ENCODE measurements at places on chromosomes 13 and 19.

DNA sequence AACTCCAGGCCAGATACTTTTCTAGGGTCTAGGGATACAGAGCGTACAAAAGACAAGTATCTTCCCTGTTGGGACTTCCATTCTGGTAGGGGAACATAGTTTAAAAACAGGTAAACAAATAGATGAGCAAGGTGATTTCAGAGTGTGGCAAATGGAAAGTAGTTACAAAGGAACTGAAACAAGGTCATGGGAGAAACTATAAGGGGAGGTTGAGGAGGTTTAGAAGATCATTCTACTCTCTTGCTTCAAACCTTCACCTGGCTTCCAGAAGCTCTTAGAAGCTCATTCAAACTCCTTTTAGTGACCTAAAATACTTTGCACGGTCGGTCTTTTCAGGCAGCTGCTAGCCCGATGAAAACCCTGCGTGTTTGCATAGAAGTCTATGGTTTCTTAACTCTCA, 9.1 kb downstream of the FFAR2 start:
- DNase-seq, result no peak

DNA sequence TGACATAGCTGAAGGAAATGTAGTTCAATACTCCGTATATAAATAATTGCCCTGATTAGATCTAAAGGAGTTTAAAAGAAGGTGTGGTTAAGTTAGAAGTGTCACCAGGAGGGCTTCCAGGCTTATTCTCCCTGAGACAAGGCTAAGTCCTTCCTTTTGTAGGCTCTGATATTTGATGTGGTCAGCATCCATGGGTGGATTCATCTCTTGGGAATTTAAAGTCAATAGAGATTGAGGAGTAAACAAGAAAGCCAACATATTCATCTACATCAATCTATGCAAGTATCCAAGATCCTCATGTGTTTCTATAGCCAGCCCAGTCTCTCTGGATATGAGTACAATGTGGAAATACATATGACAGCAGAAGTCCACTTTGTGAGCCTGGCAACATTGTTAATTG, 76.8 kb downstream of the KCTD12 start:
- no peak for DNase-seq

GRCh38 chr13:75670496-75670895, 34.4 kb downstream of the LMO7 start:
- DNase-seq, result no peak

DNA sequence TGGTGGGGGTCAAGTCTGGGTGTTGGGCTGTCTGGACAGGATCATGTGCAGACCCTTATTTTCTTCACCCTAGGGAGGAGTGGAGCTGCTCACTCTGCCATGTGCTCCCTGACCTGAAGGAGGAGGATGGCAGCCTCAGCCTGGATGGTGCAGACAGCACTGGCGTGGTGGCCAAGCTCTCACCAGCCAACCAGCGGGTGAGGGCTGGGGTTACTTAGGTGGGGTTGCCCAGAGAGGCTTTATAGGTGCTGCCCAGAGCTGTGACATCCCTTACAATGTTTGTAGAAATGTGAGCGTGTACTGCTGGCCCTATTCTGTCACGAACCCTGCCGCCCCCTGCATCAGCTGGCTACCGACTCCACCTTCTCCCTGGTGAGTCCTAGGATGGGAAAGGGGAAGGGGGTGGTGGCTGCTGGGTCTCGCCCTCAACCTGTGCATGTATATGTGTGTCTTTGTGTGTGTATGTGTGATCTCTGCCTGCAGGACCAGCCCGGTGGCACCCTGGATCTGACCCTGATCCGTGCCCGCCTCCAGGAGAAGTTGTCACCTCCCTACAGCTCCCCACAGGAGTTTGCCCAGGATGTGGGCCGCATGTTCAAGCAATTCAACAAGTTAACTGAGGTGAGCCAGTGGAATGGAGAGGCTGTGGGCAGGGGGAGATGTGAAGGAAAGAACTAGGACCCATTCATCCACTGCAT, 5.1 kb downstream of the CHMP2A start:
- DNase-seq, result no peak

DNA sequence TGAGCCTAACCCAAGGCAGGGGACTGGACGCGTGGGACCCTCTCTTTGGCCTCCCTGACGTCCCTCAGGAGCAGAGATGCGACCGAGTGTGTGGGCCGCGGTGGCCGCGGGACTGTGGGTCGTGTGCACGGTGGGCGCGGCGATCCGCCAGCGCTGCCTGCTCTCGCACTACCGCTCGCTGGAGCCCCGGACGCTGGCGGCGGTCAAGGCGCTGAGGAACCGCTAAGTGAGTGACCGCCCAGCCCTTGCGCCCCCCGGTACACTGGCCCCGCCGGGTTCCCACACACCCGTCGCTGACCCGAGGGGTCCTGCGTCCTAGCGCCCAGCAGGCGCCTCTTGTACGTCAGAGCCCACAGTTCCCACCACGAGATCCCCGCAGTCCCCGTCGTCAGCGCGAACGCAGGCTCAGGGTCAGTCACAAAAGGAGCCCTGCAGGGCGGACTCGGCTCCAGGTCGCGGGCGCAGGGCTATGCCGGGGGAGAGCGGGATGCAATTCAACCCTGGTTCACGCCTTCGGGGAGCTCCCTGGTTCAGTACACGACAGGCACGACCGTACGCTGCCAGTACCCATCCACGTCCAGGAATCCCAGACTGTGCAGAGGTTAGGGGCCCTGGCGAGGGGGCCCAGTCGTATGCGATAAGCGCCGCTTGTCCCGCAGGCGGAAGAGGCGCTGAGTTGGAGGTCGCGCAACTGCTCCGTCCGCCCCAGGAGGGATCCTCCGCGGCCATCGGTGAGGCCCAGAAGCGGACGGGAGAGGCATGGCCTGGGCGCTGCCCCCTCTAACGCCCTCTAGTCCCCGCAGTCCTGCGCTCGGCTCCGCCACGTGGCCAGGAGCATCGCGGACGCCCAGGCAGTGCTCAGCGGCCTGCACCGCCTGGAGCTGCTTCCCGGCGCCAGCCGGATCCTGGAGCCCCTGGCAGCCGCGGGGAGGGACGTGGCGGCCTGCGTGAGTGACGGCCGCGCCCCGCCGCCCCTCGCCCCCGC, 3.6 kb upstream of the IFNL2 start:
- DNase-seq, result no peak

- DNase-seq, result no peak
Measured at GRCh38 chr13:59345311-59345710, 818.4 kb downstream of the DIAPH3 start.

- DNase-seq, result no peak
Measured at GRCh38 chr19:56692206-56692895, 20.8 kb upstream of the ZNF835 start.

- no peak for DNase-seq
Measured at GRCh38 chr13:60612593-60612992, 215.6 kb downstream of the TDRD3 start.

- no peak for DNase-seq
Measured at GRCh38 chr13:94525781-94526180, 46.3 kb upstream of the DCT start.

DNA sequence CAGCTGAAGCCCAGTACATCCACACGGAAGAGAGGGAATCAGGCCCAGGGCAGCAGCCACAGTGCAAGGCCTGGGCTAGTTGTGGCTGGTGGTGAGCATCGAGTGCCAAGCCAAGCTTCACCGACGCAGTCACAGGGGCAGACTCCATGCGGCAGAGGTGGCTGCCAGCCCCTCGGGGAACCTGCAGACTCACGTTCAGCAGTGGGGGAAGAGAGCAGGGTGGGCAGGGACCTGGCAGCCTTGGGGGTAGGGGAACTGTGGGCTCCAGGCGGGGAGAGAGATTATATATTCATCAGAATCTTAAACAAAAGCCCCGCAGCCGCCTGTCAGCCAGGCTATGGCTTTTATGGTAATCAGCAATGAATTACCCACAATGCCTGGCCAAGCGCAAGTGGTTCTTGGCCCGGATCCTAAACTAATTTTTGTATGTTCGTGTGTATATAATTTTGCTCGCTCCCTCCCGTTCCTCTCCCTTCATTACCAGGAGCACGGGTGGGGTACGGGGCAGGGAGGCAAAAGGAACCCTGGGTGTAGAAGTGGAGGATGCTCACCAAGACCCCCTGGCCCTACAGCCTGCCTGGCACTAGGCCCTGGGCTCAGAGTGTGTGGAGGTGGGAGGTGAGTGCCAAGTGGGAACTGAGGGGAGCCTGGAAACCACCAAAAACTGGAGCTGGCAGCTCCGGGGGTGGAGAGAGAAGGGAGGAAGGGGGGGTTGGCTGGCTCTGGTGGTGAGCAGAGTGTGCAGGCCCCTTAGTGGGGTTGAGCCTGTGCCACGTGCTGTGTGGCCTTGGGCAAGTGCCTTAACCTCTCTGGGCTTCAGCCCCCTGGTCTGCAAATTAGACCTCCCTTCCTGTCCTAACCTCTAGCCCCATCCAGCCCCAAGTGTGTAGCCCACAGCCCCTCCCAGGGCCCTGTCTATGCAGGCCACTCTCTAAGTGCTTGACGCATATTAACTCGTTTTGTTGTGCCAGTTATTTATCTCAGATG, 31.9 kb downstream of the PTPRS start:
- DNase-seq, result peak; percentile 59

DNA sequence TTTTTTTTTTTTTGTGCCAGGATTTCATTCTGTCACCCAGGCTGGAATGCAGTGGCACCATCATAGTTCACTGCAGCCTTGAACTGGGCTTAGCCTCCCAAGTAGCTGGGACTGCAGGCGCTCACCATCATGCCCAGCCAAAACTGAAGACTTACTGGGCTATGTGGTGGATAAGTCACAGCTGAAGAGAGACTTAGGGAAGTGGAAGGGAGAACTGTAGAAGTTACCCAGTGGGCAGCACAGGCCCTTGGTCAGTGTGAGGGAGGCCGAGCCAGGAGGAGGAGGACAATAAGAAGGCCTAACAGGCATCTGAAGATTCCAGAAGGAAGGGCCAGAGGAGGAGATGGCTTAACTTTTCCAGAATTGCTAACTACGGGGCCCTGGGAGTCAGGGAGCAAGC, 4.0 kb upstream of the PSPN start:
- no peak for DNase-seq

DNA sequence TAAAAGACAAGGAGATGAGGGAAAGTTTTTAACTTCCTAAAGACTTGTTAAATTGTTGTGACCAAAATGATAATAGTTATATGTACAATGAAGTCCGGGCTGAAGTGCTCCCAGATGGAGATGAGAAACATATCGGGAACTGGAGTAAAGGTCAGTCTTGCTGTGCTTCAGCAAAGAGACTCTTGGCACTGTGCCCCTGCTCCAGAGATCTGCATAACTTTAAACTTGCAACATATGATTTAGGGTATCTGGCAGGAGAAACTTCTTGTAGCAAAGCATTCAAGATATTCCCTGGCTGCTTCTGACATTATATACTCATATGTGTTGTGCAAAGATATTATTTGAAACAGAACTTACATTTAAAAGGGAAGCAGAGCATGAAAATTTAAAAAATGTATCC, 786.6 kb upstream of the SLITRK6 start:
- DNase-seq, result no peak

DNA sequence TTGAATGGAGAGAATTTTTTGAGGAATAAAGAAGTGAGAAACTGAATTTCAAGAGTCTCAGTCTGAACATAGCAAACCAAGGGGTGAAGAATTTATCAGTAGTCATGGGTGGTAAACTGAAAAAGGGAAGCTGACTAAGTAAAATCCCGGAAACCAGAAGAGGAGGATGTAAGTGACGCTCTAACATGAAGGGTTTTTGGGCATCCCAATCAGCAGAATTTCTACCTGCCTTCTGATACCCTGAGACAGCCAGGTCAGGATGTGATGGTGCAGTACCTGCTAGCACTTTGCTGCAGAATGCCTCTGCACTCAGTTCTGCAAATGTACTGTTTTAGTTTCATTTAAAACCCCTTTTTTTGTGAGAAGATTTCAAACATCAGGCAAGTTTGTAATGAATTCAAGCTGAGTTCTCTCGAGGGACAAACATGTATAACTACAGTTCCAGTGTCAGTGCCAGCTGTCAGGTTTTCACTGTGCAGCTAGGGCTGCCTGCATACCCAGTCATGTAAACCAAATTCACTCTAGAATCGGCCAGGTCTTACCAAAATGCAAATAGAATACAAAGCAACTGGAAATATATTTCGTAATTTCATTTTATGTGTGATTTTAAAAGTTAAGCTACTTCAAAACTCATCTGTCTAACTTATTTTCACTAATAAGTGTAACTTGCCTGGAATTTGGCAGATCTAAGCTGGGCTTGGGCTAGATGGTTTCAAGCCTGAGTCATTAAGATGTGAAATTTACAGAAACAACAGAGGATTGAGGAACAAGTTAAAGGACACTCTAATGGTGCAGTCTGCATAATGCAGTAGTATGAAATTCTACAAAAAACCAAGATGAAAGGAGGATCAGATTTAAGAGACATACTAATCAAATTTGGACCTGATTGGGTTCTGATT, 13.8 kb downstream of the METTL21C start:
- DNase-seq, result no peak

DNA sequence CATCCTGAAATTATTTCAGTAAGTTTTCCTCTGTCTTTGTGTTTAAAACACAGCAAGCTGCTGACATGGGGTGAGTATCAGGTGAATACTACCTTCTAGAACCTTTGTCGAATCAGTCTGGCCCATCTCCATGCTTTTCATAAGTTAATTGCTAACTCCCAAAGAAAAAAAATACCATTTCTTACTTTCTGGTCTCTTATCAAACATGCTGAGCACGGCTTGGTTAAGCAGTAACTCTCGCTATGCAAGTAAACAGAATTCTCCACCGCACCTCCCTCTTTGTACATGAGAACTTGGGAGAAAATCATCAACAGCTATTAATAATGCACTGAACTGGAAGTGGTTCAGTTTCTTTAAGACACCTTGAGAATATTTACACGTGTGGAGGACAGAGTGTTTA, 88.6 kb downstream of the FGF9 start:
- DNase-seq, result no peak

GRCh38 chr19:30551271-30551670, 179.1 kb downstream of the ZNF536 start:
- no peak for DNase-seq

DNA sequence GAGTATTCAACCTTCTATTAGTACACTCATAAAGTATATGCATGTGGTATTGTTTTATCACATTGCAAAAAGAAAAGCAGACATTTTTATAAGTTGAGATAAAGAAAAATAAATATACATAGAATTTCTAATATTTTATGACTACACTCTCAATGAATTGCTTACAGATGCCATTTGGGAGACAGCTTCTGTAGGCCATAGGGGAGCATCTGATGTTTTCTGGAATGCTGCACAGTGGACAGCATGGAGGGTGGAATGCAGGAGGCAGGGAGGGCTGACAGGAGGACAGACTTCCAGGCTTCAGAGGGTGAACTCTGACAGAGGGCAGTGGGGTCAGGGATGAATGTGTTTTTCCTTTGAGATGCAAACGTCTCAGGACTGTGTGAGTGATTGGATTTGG, 45.8 kb downstream of the MIPEP start:
- no peak for DNase-seq

Measured in hypothalamus (tissue), 51 donors.